Stimulated activated CD4-positive, alpha-beta T cell treated with anti-CD3 and anti-CD28 coated beads, Interleukin-12 subunit alpha, Interleukin-12 subunit beta, amount 100 ng/mL, for 48 hours (primary cell): ENCODE measurements at places on chromosomes 7 and 10.

- DNase-seq, result no peak
Observed at GRCh38 chr10:27794157-27794556, 48.5 kb upstream of the MKX start.

DNA sequence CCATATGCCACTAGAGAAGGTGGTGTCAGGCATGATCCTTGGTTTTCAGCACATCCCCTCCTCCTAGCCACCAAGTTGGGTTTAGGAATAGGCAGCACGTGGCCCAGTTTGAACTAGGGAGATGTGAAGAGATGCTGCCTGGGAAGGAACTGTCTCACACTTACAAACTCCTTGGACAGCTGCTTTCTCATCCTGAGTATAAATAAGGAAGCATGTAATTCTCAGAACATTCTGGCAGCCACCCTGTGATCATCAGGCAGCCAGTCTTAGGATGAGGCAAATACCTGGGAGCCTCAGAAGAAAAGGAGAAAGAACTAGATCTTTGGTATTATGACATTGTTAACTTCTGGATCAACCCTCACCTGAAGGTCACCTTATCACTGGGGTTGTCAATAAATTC, 21.3 kb upstream of the XPNPEP1 start:
- no peak for DNase-seq

DNA sequence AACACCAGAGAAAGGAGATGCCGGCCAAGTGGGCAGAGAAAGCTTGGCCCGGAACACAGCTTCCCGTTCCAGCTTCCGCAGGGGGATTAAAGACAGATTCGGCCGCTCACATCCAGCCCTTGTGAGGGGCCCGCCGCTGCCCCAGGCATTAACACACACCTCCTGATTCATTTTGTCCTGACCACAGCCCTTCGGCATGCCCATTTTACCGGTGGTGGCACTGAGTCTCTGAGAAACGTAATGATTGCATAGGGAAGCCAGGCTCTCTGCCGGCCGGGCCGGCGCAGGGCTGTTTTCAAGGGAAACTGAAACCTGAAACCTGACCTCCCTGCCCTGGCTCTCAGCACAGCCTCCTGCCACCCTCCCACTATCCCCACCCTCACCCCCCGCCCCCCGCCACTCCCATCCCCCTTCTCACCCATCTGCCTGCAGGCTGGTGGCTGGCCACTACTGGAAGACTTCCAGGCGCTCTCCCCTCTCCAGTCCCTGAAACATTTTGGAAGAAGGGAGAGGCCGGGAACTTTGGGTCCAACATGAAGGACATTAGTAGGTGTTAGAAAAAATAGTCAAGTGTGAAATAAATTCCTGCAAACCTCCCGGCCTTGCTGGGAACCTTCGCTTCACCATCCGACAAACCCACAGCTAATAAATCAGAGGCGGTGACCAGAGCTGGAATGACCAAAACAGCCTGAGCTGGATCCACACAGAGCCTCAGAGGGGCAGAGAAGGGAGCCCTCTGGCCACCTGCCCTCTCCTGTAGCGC, 83.5 kb upstream of the CUX1 start:
- DNase-seq, result no peak

- DNase-seq, result no peak
Observed at GRCh38 chr7:5693529-5693928, 87.9 kb downstream of the RNF216 start.

DNA sequence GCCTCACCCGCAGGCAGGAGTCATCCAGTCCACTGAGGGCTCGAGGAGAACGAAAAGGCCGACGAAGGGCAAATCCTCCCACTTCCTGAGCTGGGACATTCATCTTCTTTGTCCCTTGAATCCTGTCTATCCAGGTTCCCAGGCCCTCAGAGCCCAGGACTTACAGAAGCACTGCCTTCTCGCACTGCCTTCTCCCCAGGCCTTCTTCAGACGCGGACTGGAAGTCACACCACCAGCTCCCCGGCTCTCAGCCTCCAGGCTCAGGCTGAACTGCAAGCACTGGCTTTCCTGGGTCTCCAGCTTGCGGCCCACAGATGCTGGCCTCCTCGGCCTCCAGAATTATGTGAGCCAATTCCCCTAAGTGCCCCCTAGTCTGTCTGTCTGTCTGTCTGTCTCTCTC, 6.4 kb upstream of the MMP21 start:
- no peak for DNase-seq

- DNase-seq, result no peak
Observed at GRCh38 chr10:87734987-87735827, 75.5 kb downstream of the PAPSS2 start.

DNA sequence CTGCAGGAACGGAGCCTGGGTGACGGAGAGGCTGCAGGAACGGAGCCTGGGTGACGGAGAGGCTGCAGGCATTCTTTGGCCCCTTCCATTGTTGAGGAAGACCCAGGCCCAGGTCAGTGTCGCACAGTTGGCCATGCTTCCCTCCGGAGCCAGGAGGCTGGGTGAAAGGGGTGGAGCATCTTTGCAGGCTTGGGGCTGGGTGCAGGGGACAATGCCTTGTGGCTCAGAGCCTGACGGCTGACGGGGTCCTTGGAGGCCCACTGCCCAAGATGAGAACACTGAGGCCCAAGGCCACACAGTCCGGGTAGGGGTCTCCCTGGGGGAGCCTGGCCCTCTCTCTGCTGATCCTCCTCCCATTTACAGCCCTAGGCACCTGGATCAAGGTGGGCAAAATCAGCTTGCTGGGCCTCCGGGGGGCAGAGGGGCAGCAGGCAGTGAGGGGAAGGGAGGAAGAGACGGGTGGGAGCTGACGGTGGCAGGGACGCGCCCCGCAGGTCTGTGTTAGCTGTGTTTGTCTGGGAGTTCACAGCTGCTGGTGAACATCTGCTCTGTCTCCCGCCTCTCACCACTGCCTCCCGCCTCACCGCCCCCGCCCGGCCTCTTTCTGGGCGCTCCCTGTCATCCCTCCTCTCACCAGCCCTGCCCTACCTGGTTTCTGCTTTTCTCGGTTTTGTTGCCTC, 30.6 kb upstream of the PCBD1 start:
- DNase-seq, result no peak

- no peak for DNase-seq
Observed at GRCh38 chr7:154598396-154598795, 404.5 kb downstream of the PAXIP1 start.

DNA sequence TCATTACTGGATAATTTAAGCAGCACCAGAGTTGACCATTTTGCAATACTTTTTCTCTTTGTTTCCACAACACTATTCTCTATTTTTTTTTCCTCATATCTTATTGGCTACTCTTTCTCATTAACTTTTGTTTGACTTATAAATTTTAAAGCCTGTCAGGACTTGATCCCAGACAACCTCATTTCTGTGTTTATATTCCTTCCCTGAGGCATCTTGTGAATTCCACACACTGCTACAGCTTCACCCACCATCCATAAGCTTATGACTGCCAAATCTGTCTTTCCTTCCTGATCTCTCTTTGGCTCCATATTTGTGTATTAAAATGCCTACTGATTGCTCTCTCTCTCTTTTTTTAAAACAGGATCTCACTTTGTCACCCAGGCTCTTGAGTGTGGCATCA, 124.6 kb upstream of the MBL2 start:
- DNase-seq, result no peak

- DNase-seq, result no peak
Observed at GRCh38 chr10:103616705-103617601, 123.4 kb downstream of the NEURL1 start.

DNA sequence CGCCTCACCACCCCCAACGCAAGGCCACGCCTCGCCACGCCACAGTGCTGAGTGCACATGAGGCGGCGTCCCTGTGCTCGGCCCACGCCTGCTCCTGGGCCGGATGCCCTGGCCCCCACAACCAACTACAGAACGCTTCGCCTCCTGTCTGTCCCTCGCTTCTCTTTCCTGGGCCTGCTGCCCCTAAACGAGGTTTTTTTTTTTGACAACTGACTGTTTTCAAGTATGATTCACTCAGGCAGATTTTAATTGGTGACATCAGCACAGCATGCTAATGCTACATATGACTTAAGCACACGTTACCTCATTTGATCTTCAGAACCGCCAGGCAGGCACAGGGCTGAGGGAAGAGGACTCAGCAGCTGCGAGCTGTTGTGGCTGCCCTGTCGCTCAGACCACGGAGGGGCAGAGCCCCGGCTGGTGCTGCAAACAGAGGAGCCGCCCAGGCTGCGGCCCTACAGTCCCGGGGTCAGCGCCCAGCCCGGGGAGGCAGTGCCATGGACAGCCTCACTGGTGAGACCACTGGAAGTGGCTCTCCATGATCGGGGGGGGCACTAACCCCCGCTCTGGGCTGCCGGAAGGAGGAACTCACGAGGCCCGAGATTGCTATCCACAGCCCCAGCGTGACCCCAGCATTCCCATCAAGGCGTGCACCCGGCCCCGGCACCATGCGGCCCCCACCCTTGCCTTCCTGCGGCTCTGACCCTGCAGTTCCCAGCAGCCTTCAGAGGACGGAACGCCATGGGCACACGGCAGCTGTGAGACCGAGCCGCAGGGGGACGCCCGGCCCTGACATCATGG, 212.8 kb downstream of the MAD1L1 start:
- DNase-seq, result no peak

GRCh38 chr10:1870491-1870890, 133.2 kb upstream of the ADARB2 start:
- DNase-seq, result no peak

GRCh38 chr10:19904202-19904661, 88.0 kb downstream of the PLXDC2 start:
- no peak for DNase-seq
